Activated T-cell treated with anti-CD3 and anti-CD28 coated beads for 1 hour (primary cell): ENCODE measurements at places on chromosomes 5 and 9.

- no peak for DNase-seq
Measured at GRCh38 chr9:130921300-130921988, 17.6 kb downstream of the FIBCD1 start.

GRCh38 chr5:14258840-14259239, 115.7 kb downstream of the TRIO start:
- no peak for DNase-seq

DNA sequence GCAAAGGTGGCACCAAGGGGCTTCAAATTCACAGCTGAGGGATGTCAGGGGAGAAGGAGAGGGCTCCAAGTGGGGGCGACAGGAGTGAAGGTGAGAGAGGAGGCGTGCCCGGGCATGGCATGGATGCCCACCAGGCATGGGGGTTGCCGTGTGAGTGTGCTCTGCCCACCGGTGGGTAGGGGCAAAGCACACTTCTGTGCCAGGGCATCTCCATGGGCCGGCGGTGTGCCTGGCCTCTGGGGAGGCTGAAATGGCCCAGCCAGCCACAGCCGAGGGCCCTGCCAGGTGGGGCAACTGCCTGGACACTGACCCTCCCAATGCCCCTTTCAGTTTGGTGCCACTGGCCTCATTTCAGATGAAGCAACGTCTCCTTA, 14.0 kb upstream of the RNU6ATAC start:
- no peak for DNase-seq

DNA sequence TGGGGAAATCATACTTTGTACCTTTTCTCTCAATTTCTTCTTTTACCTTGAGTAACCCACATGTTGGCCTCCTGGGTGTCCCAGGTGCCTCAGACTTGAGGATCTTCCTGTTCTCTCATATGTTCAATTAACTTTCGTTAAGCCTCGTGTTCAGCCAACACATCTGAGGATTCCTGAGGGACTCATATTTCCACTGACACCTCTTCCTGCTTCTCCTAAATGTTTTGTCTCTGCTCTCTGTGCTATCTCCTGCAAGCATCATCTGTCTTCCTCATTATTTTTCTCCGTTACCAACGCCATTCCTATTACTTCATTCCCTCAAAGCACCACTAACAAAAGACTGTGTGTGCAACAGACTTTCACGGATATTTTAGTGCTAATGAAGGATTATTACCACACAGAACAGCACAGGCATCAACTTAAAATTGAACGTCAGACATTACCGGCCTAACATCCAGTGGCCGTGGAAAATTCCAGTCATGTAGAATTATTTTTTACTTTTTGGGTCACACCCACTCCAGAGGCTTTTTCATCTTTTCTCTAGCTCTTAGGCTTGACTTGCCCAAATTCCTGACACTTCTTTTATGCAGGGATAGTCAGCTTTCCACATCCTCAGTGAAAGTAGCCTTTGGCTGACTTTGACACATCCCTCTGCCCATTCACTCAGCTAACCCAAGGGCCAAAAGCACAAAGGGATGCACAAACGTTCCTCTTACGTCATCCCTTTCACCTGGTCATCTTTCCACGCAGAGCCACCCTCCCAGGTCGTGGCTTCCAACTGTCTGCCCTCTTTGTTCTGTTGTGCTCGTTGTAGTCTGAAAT, 46.0 kb upstream of the OSMR start:
- no peak for DNase-seq

GRCh38 chr9:37413311-37413710, 9.2 kb upstream of the GRHPR start:
- no peak for DNase-seq

GRCh38 chr5:33984178-33984577, 315 bp downstream of the SLC45A2 start:
- DNase-seq: no peak

DNA sequence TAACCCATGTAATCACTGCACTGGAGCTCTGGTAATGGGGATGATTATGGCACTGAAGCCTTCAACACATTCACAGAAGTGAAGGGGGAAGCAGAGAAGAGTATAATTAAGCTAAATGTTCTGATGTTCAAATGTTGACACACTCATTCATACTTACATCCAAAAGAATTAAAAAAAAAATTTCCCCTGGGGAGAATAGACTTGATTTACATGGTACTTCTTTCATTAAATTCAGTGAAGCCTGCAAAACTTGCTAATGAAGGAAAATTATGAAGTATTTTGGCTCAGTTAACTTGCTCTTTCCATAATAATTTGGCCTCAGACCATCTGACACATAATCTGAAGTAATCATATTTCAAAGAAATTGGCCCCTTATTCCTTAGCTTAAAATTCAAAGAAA, 428.8 kb downstream of the SH3GL2 start:
- DNase-seq: no peak

- DNase-seq: no peak
Measured at GRCh38 chr9:110969971-110970386, 68.3 kb downstream of the LPAR1 start.

GRCh38 chr5:67350618-67351201, 154.1 kb upstream of the CD180 start:
- no peak for DNase-seq

DNA sequence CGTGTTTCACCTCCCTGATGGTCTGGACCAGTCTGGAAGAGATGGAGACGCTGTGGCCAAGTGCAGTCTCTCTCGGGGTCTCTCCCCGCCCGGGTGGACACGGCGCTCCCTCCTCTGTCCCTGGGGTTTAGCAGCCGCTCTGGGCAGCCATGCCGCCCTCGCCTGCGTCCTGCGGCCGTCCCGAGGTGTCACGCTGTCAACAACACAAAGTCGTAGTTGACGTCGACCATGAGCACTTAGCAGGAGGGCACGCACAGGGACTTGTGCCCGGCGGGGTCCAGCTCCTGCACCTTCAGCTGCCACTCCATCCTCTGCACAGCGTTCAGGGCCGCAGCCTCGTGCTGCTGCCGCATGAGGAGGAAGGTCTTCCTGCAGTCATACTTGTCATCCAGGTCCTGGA, 368.9 kb downstream of the CDH9 start:
- DNase-seq: no peak

- no peak for DNase-seq
Measured at GRCh38 chr9:110940951-110941557, 97.2 kb downstream of the LPAR1 start.
